ENCODE measurements at places on chromosomes 6 and 20.

GRCh38 chr6:87702589-87702945, 534 bp upstream of the AKIRIN2 start:
- DNase-seq: peak; percentile 67

GRCh38 chr20:36969478-36970186, 18.1 kb upstream of the SAMHD1 start:
- no peak for DNase-seq

- DNase-seq: peak; percentile 92
These were observed 37.6 kb downstream of the ZMYND8 start for GRCh38 chr20:47318586-47319516.

DNA sequence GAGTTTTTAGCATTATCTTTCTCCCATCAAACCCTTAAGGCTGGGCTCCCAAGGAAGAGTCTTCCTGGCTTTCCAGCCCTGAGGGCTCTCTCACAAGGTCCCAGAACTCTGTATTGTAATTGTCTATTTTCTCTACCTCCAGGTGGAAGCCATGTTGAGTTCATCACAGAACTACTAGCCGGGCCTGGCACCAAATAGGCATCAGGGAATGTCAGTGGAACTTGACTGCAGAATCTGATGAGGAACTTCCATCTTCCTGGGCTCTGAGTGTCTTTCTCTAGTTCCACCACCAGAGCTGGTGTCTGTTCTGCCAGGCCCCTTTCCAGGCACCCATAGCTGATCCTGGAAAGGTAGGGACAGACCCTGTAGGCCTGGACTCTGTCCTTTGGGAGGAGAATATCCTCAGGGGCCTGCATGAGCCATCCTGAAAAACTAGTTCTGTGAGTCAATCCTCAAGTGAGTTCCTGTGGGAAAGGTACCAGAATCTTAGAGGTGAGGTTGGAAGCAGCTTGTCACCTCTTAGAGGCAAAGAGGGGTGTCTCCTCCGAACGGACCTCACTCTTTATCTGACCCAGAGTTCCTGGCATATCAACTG, 11.1 kb upstream of the TOP1 start:
- DNase-seq: no peak

- DNase-seq: no peak
These were observed 79.9 kb downstream of the BMP6 start for GRCh38 chr6:7805850-7806214.

DNA sequence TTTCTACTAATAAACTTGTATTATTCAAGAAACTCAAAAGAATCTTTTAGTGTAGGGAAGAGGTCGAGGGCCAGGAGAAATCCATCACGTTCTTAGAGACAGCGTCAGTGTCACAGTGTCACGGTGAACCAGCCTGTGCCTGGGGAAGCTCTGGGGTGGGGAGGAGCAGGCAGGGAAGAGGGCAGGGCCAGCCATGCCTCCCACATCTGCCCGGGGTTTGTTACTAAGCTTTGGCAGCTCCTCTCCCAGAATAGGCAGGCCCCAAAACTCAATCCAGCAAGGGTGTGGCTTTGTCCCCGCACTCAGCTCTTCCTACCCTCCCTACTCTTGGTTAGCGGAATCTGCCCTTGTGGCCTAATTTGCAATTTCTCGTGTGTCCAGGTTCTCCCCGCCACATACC, 72.9 kb downstream of the TCP11 start:
- DNase-seq: no peak

- DNase-seq: no peak
These were observed 110.1 kb downstream of the IYD start for GRCh38 chr6:150478656-150479545.

DNA sequence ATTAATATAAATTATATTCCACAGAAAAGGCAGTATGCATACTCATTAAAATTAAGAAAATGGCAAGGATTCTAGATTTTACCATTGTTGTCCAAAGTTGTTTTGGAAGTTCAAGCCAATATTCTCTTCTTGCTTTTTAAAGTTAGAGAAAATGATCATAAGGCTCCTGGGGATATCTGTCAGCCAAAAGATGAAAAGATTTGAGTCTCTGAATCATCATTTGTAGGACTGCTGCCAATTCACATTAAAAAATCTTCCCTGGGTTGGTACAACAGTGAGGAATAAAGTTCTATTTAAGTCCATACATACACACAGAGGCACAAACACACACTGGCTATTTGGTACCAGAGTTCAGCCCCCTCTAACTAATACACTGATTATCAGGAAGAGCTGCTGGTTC, 620.1 kb downstream of the COL12A1 start:
- DNase-seq: peak; percentile 31

DNA sequence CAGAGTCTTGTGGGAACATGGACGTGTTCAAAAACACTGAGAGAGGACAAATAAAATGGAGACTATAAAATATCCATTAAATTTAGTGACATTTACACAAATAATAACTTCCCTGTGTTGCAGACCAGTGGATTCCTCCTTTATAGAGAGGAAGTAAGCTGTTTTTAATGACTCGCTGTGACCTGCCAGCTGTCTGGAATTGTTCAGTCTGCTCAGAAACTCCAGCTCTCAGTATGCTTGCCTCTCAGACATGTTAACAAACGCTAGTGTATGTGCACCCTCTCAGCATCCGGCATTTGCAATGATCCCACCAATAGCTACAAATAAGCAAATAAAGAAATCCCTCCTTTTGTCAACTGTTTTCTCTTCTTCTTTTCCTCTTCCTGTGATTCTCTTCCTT, 158.0 kb upstream of the TCF21 start:
- peak; percentile 10 for DNase-seq

GRCh38 chr6:83536647-83537589, 24.6 kb downstream of the PRSS35 start:
- no peak for DNase-seq

- no peak for DNase-seq
These were observed 12.1 kb upstream of the SNHG17 start for GRCh38 chr20:38447251-38447661.

- no peak for DNase-seq
These were observed 39.2 kb upstream of the CENPW start for GRCh38 chr6:126300735-126301134.

GRCh38 chr6:111522393-111523020, 39.5 kb upstream of the REV3L start:
- DNase-seq: no peak

GRCh38 chr6:142551274-142551811, 249.5 kb downstream of the ADGRG6 start:
- peak; percentile 21 for DNase-seq

DNA sequence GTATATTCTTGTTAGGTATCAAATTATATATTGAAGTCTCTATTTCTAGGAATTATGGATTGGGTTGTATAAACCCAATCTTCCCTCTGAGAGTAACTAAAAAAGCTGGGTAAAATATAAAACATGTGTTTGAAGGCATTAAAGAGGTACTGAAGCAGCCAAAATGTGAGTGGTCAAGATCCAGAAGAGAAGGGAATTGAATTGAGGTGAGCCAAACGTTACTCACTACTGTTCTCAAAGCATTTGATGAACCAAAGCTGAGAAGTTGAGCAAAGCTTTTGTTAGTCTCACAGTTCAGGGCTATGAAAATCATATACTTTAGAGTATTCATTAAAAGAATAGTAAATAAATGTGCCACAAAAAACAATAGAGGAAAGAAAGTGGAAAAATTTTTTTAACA, 365.8 kb downstream of the BCKDHB start:
- peak; percentile 11 for DNase-seq

DNA sequence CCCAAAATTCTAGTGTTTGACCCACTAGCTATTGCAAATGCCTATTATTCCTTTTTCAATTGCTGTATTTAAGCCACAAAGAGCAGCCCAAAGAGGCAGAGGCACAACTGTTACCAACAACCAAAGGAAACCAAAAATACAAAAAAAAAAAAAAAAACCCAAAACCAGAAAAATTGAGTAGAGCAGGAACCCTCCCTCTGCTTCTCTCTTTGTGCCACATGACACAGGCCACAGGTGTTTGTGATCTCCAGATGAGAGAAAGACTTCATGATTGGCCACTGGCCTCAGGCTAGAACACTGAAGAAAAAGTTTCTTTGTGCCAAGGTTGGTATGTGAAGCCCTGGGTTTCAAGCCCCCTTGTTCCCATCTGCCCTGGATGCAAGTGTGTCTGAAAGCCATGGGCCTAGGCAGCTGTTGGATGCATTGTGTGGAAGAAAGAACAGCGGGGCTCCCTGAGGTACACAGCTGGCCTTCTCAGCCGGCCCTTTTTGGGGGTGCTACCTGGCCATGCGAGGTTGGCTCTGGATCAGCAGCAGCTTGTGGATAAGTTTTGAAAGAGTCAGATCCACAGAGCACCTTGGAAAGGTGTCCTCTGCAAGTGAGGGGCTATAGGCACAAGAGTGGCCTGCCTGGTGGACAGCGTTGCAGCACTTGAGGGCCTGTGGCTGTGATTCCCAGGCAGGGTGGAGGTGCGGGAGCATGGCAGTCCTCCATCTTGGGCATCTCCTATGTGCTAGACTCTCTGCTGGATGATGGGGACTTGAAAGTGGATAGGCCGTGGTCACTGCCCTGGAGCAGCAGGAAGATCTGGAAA, 204.5 kb downstream of the ZDHHC14 start:
- no peak for DNase-seq

DNA sequence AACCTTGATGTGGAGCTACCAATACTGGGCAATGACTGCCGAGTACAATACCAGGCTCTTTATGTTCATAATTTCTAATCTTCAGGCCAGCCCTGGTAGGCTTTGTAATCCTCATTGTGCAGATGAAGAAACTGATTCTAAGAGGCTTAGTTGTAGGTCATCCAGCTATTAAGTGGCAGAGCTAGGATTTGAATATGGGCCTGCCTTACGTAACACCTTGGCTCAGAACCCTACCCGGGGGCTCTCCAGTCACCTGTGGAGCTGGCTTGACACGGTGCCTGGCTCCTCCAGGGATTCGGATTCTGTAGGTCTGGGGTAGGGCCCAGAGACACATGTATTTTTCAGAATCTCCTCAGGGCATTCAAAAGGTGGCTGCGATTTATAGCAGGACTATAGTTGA, 515.5 kb downstream of the QKI start:
- no peak for DNase-seq

GRCh38 chr6:144248003-144248402, 37.1 kb upstream of the UTRN start:
- DNase-seq: no peak

DNA sequence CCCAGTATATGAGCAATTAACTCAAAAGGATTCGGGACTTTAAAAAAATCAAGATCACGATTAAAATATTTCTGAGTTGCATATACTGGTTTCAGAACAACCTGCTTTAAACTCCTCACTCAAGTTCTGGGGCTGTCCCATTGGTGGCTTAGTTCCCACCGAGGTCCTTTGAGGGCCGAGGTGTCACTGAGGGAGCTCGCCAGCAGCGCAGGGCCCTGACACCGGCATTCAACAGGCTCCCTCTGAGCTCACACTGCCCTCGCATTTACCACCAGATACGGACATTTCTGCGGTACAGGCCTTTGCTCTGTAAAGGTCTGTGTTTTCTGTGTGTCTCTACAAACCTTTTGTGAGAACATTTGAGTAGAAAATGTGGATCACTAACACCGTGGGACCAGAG, 24.4 kb upstream of the BNIP5 start:
- no peak for DNase-seq

DNA sequence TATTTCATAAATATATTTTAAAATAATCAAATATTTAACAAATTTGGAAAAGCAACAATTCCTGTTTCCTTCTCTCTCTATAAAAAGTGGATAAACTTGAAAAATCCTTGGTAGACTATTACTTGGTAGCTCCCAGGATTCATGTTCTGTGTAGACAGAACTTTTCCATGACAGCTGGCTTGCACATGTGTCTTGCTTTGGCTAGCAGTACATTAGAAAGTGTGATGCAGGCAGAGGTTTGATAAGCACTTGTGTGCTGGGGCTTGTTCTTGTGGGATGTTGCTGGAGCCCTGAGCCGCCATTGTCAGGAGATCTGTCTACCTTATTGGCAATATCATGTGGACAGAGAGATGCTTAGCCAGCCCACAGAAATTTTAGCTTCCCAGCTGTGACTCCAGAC, 327.2 kb downstream of the CDKAL1 start:
- no peak for DNase-seq

DNA sequence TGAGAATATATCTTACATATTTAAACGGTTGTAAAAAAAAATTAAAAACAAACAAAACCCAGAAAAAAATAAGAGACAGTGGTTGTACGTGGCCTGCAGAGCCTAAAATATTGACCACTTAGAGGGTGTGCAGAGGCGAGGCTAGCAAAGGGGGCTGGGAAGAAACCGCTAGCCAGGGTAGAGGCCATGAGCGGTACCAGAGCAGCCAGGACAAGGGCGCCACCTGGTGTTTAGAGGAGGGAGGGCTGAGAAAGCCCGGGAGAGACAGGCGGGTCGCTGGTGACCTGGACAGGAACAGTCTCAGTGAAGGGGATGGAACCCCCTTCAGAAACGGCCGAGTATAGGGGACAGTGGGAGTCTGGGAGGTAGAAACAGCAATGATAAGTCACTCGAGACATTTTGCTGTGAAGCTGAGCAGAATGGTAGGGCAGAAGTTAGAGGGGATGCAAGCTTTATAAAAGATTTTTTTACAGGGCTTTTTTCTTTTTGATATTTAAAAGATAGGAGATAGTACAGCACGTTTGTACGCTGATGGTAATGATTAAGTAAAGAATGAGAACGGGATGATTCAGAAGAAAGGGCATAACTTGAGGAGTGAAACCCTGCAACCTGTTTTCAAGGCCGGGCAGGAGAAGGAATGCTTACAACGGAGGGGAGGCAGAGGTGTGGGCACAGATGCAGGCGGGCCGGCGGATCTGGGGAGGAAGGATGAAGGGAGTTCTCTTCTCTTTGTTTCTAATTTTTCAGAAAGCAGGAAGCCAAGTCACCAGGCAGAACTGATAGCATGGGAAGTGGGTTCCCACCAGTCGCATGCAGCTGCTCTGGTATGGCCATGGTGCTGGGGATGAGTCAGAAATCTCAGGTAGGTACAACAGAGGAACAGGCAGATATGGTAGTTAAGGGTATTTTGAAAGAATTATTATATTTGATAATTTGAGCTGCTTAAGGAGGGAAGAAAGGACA, 76.2 kb downstream of the FAM229B start:
- DNase-seq: peak; percentile 47

DNA sequence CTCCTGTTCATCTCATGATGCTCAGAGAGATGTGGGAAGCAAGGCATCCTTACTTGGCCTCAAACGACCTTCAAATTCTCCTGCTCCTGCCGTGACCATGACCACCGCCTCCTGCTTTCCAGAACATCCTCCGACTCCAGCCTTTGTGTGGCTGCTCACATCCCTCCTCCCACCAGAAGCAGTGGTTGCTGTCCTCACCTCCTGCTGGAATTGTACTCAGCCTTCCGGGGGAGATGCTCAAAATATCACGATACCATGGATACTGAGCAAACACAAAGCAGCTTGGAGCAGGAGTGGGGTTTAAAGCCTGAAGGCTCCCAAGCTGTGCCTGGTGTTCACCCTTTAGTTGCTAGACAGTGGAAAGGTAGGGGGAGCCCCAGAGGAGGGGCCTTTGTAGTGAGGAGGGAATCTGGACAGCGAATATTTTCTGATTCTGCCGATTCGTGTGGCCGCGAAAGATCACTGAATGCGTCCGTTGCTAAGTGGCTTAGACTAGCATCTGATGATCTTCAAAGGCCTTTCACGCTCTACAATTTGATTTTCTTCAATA, 9.3 kb upstream of the DUSP22 start:
- DNase-seq: no peak

Data from cardiac fibroblast (primary cell).